ENCODE measurements at places on chromosomes 12 and 14.

GRCh38 chr14:91466192-91466591 is 43.9 kb downstream of the PPP4R3A start:
- peak; percentile 97 for DNase-seq

DNA sequence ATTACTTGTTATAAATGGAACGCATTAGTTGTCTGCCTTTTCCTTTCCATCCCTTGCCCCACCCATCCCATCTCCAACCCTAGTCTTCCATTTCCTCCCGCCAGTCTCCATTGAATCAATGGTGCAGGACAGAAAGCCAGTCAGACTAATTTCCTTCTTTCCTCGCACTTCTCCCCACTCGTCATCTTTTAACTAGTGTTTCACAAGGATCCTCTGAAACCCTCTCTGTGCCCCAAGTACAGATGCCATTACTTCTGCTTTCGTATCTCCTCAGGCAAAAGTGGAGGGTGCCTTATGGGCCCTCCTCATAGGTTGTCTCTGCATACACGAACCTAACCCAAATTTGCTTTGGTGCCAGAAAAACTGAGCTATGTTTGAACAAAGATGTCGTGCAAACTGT is 4.2 kb downstream of the DAZAP2 start:
- no peak for DNase-seq

- peak; percentile 69 for DNase-seq
Observed at GRCh38 chr14:98633380-98633779, 638.6 kb downstream of the BCL11B start.

DNA sequence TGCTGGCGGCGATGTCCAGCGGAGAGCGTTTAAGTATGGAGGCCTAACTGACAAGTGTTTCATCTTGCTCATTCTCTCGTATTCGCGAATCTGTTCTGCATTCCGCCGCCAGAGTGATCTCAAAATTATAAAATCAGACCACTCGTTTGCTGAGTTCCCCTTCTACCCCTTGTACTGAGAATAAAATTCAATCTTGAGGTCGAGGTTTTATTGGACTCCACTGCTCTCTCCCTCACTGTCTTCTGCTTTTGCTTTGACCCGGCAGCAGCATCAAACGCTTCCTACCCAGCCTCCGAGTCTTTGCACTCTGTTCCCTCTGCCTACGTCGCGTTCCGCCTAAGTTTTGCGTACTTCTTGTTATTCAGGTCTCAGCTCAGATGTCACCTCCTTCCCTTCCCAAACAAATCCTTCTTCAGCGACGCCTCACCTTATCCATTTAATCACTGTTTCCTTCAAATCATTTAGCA is 462 bp downstream of the KNTC1 start:
- peak; percentile 19 for DNase-seq

- DNase-seq = no peak
Observed at GRCh38 chr12:51449580-51450246, 25.1 kb downstream of the SLC4A8 start.

DNA sequence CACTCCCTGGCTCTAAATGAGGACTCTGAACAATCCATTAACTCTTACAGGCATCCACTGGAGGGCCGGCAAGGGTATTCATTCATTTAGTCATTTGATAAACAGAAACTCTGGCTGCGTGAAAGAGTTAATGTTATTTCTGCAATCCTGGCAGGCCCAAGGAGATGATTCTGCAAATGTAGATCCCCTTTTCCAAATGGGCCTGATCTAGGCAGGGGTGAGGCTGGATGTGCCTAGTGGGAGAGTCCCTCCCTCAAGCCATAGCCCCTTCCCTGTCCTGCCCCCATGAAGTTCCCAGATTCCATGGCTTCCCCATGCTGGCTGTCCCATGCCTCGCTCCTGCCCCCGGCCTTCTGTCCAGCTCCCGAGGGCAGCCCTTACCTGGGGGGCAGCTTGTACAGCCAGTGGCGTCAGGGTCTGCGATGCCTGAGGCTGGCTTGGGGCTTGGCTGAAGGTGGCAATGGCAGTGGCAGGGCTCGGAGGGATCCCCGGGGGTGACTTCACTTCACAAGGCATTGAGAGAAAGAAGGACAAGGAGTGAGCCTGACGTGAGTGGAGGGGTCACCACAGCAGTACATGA is 18.4 kb downstream of the POU6F1 start:
- DNase-seq = no peak

DNA sequence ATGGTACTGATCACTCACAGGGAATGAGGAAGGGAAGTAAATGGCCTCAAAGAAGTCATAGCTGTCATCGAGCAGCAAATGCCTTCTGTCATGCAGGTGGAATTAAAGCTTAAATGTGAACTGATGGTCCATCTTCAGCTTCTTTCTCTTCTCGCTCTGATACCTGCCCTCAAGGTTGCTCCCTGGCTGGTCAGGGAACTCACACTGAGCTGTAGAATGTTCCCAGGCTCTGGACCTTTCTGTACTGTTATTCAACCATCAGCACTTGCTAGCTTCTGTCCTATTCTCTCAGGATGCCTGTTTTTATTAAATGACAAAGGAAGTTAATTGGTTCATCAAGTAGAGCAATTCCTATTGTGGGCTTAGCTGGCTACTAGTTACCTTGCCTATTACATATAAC is 463.8 kb downstream of the APAF1 start:
- DNase-seq = no peak

GRCh38 chr12:113512568-113512967 is 40.9 kb upstream of the LHX5 start:
- DNase-seq = no peak

DNA sequence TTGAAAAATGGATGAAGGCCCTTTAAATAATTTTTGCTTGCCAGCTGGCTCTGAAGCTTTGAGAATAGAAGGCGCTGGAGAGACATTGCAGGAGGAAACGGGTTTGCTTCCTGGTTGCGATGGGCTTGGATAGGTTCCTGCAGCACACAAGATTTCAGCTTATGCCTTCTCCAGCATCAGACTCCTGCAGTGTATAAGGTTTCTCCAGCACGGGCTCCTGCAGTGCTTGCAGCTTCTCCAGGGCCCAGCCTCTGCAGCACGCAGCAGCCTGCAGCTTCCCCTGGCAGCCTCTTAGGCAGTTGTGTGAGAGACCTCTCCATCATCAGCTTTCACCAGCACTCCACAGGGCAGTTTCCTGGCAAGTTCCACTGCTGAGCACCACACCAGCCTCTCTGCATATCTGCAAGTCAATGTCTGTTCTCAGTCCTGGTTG is 78.7 kb upstream of the ZDHHC17 start:
- DNase-seq = no peak

DNA sequence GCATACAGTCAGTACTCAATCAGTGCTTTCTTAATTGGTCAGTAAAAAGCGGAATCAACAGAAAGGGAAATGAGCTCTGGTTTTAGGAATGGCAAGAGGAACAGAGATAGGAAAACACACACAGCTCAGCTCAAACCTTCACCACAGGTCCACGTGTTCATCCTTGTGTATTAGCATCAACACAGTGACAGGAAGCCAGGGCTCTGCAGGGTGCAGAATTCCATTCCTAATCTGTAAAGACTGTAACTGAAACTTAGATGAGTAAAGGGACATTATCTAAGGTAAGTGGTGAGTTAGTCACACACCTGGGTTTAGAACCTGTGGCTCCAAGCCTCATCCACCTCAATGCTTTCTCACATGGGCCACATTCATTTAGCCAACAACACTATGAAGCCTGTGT is 1242.2 kb upstream of the TMEM132C start:
- DNase-seq = no peak

- no peak for DNase-seq
Observed at GRCh38 chr14:102579696-102580549, 12.5 kb upstream of the RCOR1 start.

DNA sequence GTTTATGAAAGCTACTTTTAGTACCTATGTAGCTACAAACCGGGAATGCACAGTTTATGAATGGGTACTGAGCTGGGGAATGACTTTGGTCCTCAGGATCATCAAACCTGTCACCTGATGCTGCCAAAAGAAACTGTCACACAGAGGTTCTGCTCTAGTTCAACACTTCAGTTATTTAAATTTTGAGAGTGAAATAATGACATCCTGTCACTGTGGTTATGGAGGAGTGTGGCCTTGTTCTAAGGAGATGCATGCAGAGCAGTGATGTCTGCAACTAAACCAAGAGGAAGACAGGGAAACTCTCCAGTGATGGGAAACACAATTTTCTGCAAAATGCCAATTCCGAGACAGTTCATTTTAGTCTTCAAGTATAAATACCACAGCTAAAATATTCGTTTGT is 4.8 kb upstream of the AEBP2 start:
- DNase-seq = no peak

- peak; percentile 23 for DNase-seq
Observed at GRCh38 chr14:95319312-95320077, at the start of gene CLMN. TSS of gene CLMN (minus strand) at chr14:95319908. CDS start at chr14:95319792, 116 bp downstream.

DNA sequence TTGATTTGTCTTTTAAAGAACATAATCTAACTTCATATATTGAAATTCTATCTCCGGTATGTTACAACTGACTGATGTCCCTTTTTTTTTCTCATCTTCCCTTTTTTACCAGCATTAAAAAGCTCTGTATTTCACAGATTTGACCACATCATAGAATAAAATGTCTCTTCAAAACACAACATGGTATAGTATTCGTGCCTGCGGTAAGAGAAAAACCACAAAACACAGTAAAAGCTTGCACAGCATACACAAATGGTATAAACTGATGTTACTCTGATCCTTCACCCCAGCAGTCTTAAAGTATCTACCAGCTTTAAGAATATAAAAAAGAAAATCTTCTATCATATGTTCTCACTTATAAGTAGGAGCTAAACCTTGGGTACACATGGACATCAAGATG is 83.4 kb downstream of the HECTD1 start:
- DNase-seq = no peak

- DNase-seq = no peak
Observed at GRCh38 chr14:26522967-26523366, 74.9 kb downstream of the NOVA1 start.

- no peak for DNase-seq
Observed at GRCh38 chr12:32644431-32644830, 34.7 kb upstream of the DNM1L start.

- no peak for DNase-seq
Observed at GRCh38 chr14:35573911-35574310, 39.9 kb downstream of the INSM2 start.

DNA sequence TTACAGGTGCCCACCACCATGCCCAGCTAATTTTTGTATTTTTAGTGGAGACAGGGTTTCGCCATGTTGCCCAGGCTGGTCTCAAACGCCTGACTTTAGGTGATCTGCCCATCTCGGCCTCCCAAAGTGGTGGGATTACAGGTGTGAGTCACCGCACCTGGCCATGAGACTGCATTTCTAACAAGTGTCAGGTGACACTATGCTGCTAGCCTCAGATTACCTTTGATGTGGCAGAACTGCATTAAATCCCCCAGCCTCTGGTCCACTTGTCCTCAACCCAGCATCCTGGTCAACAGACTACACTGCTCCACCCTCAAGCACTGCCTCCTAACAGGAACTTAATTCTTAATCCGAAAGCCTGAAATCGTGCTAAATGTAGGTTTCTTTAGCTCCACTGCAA is 13.1 kb downstream of the LGMN start:
- no peak for DNase-seq

GRCh38 chr12:120332041-120332440 is 4.5 kb upstream of the PLA2G1B start:
- DNase-seq = no peak

- DNase-seq = no peak
Observed at GRCh38 chr14:103496776-103497175, 25.9 kb downstream of the CKB start.

- no peak for DNase-seq
Observed at GRCh38 chr14:102407258-102407657, 44.5 kb downstream of the TECPR2 start.

- DNase-seq = no peak
Observed at GRCh38 chr12:2358986-2359658, 306.3 kb downstream of the CACNA1C start.

DNA sequence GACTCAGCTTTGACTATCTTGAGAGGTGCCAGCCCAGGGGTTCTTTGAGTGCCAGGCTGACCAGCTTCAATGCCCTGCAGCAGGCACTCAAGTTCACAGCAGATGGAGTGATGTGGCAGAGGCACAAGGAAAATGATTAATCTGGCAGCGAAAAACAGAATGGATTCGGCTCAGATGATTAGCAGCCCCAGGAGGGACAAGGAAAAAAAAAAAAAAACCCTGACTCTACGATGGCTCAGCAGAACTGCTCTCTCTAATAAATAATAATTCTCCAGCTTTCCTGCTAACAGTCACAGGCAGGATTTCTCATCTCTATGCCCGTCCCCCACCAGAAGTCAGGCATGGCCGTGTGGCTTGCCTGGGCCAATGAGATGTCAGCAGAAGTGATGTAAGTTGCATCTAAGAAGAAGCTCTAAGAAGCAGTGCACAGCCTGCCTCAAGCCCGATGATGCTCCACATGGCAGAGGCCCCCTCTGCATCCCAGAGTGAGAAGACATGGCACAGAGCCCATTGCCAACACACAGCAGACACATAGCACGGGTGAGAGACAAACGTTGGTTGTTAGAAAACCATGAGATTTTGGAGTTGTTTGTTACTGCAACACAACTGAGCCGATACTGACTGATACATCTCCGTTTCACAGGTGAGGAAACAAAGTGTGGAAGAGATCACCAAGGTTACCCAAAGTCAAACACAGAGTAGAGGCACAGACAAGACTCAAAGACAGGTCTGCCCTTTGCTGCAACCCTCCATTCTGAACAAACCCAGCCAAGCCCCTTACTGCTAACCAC is 111.0 kb downstream of the SCARB1 start:
- peak; percentile 32 for DNase-seq

DNA sequence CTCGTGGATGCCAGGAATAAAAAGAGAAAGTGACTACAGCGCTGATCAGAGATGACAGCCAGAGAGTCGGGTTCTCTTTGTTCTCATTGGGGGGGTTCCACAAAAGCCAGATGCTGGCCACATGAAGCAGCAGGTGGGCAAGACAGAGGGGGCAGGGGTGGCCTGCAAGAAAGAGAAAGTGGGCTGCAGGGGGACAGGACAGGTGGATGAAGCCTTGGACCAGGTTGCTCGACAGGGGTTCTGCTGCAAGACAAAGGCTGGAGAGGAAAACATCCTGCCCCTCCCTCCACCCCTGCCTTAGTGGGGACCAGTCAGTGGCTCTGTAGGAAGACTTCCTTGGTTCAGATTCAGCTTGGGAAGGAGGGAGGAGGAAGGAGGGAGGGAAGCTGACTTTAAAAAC is 126.2 kb downstream of the KSR2 start:
- no peak for DNase-seq

- no peak for DNase-seq
Observed at GRCh38 chr12:60684988-60685655, 1089.3 kb downstream of the SLC16A7 start.

- DNase-seq = no peak
Observed at GRCh38 chr12:51653431-51653830, 62.4 kb downstream of the SCN8A start.

GRCh38 chr14:69876221-69876847 is 2.9 kb upstream of the SMOC1 start:
- DNase-seq = no peak

DNA sequence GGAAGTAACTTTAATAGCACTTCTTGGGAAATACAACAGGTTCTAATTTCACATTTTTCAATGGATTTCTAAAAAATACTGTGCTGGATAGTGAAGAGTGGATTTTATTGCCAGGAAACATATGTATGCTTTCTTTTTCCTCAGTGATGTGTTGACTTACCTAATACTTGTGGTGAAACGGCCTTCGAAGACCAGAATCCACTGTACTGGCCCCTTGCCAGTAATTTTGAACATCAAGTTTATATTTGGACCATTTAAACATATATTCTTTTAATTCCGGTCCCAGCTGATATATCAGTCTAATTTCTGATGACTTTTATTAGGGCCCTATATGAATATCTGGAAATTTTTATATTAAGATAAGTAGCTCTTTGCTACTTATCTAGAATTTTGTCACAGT is 1.8 kb downstream of the MSRB3 start:
- no peak for DNase-seq

GRCh38 chr14:88519907-88520306 is 34.9 kb downstream of the PTPN21 start:
- DNase-seq = no peak

GRCh38 chr12:76674669-76675315 is 89.1 kb upstream of the ZDHHC17 start:
- DNase-seq = no peak
